ENCODE measurements at places on chromosomes 2 and 18.

- DNase-seq, result no peak
Measured at GRCh38 chr2:95099910-95100309, 21.7 kb downstream of the MRPS5 start.

DNA sequence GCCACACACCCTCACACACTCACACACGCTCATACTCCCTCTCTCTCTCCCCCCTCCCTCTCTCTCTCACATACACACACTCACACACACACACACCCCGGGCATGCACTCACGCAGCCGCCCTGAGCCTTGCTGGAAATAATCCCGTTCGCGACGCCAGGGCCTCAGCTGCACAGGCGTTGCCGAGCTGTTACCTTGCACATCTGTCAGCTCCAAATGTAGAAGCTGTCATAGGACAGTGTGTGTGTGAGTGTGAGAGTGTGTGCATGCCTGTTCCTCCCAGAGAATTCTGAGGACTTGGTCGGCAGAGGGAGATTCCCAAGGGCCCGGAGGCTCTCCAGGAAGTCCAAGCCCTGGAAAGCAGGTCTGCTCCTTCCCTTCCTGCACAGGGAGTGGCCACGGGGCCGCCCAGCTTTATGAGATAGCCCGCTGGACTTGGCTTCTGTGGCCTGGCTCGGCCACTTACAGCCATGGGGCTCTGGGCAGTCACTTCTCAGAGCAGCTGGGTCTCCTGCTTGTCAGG is 8.6 kb downstream of the SPR start:
- peak; percentile 50 for DNase-seq

DNA sequence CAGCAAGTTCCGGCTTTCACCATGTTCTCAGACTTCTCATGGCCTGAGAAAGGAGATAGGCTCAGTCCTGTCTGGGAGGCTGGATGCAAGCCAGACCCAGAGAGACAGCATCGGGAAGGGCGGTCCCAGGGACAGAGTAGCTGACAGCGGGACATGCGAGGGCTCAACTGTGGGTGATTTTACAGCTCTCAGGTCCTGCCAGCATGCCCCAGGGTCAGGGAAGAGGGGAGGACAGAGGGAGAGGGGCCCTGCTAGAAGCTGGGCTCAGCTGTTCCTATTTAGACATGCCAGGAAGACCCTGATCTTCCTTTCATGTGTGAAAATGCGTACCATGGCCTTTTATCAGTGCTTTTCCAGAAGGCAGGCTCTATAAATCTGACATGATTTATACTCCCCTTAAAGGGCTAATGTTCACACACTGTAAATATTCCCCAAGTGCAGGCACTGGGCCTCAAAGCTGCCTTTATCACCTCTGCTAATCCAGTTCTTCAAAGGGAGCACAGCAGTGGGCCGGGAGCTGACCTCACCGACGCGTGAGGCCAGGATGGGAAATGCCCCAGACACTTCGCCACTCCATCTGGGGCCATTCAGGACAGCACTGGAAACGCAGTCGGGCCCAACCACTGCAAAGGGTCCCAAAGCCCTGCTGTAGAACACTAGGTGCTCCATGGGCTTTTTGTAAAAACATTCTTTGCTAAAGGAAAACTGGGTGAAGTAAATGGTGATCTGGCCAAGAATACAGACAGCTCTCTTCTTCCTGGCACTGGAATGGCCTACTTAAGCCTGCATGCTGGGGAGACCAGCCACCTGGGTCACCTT is 96.1 kb upstream of the LMAN1 start:
- no peak for DNase-seq

- DNase-seq, result no peak
Measured at GRCh38 chr2:75764611-75765010, 53.9 kb upstream of the GCFC2 start.

DNA sequence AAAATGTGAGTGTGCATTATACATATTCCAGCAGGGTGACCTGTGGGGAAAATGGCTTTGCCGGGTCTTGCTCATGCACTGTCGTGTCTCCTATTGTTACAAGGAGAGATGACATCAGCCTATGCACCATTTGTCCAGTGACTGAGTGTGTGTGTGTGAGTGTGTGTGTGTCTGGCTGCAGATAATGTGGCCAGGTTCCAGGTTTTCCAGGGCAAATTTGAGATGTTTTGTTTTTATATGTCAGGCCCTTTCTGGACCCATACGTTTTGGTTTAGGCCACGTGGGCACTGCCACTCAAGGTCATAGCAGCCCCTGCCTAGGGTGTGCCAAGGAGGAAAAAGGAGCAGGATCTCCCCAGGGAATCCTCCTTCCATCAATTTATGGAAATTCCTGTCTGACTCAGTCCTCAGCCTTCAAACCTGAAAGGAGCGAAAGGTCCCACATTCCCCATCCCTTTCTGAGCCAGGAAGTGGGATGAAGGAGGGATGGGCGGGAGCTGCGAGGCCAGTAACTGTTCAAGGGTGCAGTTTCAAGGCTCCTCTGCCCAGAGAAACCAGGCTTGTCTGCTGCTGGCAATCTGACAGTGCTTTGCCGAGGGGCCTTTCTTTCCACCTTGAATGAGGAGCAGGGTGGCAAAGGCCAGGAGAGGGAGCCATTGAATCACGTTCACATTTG is 93.0 kb upstream of the SMAD2 start:
- DNase-seq, result peak; percentile 25

GRCh38 chr2:7557376-7557775 is 640.2 kb downstream of the RNF144A start:
- no peak for DNase-seq

- no peak for DNase-seq
Measured at GRCh38 chr2:236215761-236216333, 47.7 kb upstream of the GBX2 start.

- no peak for DNase-seq
Measured at GRCh38 chr2:231393149-231394131, 2.1 kb upstream of the B3GNT7 start.

DNA sequence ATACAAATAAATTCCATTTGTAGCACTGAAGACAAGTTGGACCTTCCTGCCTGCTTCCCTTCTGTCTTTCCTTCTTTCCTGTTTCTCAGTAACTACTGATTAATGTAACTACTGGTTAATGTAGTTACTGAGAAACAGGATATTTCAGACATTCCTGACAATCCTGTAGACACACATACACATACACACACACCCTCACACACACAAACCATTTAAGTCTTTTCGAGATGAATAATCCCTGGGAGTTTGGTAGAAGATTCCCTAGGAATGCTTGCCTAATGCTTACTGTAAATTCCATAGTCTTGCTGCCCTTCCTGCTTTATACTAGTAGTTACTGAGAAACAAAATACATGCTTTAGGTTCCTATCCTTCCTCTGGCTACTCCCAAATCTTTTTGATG is 83.9 kb downstream of the PIK3C3 start:
- peak; percentile 94 for DNase-seq

DNA sequence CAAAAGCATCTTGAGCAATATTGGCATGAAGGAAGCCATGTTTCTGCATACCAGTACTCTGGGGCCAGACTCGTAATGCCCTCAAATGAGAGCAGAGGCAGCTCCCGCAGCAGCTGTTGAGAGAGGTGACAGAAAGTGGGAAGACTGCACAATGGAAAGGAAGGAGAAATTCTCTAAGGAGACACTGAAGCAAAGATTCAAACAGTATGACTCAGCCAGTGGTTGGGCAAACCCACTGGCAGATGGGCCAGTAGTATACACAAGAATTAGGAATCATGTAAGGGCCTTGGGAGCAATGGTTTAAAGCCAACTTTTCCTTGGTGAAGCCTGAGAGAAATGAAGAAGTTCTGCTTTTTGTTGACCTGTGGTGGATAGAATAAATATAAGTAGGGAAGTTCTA is 2092.7 kb upstream of the PIK3C3 start:
- no peak for DNase-seq

- DNase-seq, result no peak
Measured at GRCh38 chr2:48433682-48434081, 96.3 kb upstream of the STON1 start.

GRCh38 chr2:37683241-37683640 is 11.8 kb upstream of the CDC42EP3 start:
- DNase-seq, result no peak

- peak; percentile 12 for DNase-seq
Measured at GRCh38 chr2:134927195-134927594, 8.6 kb downstream of the CCNT2 start.

DNA sequence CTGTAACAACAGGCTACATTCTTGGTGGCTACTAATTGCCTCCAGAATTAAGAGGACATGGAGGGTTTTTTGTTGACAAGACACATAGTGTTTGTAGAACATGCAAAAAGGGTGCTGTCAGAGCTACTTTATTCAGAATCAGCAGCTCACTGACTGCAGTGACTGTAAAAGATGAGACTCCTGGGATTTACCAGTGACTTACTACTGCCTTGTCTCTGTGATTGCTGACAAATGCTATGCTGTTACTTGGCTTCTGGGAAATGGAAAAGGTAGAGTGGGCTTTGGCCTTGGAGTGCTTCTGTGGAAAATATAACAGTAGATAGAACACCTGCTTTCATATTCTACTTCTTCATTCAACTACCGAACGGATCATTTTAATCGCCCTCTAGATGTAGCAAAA is 47.8 kb downstream of the GREB1L start:
- no peak for DNase-seq

DNA sequence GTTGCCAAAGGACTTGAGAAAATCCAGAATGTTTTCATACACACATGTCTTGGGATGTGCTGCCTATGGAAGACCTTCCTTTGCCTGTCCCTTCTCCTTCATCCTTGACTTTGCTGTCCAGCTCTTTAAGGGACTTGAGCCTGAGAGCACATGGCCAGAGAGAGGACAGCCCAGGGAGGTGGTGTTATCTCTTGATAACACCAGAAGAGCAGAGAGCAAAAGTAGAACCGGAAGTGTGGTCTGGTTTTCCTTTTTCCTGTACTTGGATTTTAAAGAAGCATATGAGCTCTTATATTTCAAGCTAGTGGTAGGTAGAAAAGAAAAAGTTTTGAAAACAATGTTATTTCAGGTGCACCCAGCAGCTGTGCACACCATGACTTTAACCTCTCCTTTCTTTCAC is 94.1 kb upstream of the ZNF532 start:
- DNase-seq, result no peak

- no peak for DNase-seq
Measured at GRCh38 chr2:65055422-65056214, 598 bp upstream of the CEP68 start.

DNA sequence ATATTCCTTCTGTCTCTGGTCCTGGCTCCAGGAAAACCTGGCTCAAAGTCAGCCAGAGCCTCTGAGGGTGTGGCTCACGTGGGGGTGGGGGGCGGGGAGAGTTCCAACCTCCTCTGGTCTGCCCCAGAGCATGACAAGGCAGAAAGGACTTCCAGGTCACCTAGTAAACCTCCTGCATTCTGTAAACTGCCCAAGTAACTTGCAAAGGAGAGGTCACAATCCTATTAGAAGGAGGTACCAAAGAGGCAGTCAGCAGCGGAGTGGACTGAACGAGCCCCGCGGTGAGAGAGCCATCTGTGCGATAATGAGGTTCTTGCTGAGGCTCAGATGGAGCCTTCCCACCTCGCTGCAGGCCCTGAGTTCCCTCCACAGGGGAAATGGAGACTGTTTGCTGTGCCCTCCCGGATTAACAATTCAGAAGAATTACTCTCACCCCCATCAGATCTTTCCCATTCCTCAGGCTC is 58.9 kb upstream of the GATA6 start:
- no peak for DNase-seq

DNA sequence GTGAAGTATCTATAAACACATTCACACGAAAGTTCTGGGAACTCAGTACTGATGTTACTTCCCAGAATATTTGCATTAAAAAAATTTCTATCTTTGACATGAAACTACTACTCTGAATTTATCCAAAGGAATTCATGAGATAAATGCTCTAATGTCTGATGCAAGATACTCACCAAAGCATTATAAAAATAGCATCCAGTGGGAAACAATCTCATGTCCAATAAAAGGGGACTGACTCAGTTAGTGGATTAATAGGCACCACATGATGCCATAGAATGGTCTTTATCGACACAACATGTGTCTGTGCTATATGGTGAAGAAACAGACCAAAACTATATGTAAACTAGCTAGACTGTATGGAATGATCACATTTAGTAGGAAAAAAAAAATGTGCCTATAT is 33.9 kb downstream of the LAMA3 start:
- DNase-seq, result peak; percentile 30

GRCh38 chr2:158688721-158689120 is 106.4 kb upstream of the DAPL1 start:
- peak; percentile 35 for DNase-seq

DNA sequence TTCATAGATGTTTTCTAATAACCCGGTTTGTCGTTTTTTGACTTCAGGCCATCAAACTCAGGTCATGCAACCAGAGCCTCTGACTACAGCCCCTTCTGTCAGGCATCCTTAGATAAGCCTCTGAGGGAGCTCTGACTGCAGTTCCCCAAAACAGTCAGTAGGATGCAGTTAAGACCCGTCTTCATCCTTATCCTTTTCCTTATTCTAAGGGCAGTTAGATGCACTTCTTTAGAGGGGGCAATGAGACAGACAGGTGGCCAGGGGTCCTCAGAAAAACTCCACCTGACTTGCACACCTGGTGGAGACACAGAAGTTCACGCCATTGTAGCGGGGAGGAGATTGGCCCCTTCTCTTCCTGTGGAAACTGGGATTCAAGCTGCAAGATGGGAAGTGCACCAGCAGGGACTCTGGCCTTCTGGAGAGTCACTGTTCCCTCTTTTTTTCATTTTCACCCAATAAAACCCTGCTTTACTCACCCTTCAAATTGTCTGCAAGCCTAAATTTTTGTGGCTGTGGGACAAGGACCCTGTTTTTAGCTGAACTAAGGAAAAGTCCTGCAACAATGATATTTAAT is 104.8 kb upstream of the TFPI start:
- peak; percentile 13 for DNase-seq

- DNase-seq, result no peak
Measured at GRCh38 chr18:68721681-68722583, 7.0 kb upstream of the TMX3 start.

- DNase-seq, result peak; percentile 62
Measured at GRCh38 chr2:43225093-43225787, 1.2 kb downstream of the ZFP36L2 start.

DNA sequence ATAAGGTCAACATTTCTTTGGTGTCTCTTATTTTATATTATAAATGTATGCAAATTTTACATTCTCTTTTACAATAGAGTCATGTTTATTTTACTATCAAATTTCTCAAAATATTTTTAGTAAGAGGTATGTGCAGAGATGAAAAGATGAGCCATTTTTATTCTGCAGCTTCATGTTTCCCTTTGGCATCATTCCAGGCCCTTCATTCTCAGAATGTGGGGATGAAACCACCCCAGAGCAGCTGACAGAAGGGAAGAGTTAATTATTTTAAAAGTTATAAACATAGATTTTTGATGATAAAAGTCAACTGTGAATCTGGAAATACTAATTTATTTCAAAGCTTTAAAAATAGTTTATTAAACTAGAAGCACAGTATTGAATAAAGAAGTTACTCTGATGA is 12.8 kb upstream of the FSHR start:
- no peak for DNase-seq

DNA sequence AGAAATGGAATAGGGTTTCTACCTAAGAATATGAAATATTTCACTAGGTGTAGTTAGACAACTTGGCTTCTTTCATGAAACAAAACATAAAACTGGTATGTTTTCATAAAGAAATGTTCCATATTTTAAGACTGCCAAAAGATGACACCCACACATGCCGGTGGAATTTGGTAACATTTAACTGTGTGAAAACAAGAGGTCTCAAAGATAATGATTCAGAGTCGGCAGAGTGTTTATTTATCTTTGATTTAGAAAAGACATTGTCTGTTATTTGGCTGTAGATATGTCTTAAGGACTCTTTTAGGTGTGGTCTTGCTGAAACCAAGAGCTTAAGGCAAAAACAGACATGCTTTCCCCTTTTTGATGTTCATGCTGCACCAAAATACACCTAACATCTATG is 63.5 kb upstream of the FN1 start:
- peak; percentile 22 for DNase-seq

- DNase-seq, result peak; percentile 28
Measured at GRCh38 chr2:170362871-170363631, 185.1 kb downstream of the MYO3B start.

Measured in HFFc6 (cell line).